ENCODE measurements at places on chromosomes 5 and 9.

GRCh38 chr9:107942856-107943255 is 453.3 kb upstream of the KLF4 start:
- DNase-seq, result no peak

- no peak for DNase-seq
Measured at GRCh38 chr5:115309751-115310370, 13.4 kb upstream of the CCDC112 start.

- DNase-seq, result no peak
Measured at GRCh38 chr5:1725641-1726468, 73.8 kb downstream of the MRPL36 start.

DNA sequence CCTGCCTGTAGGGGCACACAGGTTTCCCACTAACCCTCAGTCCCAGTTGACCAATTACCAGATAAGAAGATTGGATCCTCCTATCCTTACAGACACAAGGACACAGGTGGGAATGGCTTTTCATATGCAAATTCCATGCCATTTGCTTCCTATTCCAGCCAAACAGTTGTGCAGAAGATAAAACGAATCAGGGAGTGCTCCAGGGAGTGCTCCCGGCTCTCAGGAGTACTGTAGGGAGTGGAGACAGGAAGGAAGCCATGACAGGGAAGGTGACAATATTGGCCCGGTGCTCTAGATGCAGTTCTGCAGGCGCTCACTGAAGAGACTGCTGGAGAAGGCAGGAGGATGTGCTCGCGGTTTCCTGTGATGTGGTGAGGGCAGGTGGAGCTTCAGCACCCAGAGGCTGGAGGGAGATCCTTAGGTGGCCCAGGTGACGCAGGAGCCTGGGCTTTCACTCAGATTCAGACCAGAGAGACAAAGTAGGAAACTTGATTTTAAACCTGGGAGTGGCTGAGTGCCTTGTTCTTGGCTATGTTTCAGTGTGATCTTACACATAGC is 260.0 kb downstream of the AUH start:
- no peak for DNase-seq

- no peak for DNase-seq
Measured at GRCh38 chr9:92467041-92467440, 15.3 kb downstream of the ASPN start.

DNA sequence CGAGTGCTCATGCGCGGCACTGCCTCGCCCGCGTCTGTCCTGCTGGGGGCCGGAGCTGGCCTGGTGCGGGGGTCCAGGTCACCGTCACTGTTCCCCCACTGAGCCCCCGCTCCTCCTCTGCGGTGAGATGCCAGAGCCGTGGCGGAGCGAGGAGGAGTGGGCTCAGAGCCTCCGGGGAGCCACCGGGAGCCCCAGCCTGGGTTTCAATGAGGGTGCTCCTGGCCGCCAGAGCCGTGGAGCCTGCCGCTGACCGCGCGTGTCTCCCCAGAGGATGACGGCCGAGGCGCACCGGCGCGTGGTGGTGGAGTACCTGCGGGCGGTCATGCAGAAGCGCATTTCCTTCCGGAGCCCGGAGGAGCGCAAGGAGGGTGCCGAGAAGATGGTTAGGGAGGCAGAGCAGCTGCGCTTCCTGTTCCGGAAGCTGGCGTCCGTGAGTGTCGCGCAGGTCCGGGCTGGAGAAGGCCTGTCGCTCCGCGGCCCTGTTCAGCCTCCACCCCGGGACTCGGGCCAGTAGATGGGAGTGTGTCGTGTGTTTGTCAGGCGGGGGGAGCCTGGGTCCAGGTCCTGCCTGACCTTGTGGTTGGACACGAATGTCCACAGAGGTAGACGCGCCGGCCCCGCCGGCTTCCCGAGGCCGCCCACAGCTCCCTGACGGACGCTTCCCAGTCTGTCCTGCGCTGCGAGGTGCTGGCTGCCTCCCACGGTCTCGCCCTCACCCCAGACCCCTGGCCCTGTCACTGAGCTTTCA is 22.0 kb downstream of the EXOC3 start:
- DNase-seq, result no peak

DNA sequence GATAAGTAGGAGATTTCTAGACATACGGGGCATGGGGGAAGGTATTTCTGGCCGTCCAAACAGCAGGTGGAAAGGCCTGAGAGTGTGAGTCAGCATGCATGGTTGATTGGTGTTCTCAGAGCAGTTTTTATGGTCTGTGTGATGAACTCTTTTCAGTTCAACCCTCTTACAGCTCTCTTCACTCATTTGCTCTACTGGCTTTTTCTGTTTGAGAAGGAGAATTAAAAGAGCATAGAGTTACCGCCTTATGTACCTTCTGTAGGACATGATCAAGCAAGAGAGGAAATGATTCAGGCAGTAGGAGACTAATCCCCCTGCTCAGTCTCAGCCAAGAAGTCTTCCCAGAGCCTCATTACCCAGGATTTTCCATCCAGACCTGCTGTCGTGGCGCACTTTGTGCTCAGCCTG is 92.4 kb downstream of the PRDM6 start:
- DNase-seq, result no peak

DNA sequence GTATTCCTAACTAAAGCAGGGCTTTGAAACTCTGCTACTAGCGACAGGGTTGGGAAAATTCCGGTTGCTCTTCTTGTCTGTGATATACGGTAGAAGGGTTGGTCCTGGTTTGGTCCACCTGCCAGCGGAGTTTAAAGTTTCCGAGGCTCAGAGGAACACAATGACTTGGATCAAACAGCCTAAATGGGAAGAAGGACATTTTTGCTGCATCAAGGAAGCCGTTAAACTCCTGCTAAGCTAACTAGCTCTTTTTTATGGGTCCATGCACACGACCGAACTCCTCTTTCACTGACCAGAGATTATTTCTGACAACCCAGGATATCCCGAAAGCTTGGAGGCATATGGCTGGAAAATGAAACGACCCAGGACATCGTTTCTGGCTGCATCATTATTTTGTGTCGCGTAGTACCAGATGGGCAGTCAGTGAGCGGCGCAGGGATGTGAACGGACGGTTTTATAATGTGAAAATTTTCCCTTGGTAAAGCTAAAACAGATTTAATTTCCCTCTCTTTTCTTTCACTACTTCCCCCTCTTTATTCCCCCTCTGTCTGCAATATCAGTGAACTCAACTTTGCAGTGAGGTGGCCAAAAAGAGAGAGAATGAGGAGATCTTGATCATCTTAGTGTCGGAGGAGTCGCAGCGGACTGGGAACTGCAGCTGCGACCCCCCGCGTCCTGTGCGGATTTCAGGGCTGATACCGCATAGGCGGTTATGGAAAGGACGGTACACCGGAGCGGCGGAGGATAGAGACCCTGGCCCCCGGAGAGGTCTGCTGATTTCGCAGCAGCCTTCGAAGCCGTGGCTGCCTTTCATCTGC is at the start of gene LURAP1L:
LURAP1L (plus strand) TSS at position 160 of the 818 bp plus-strand sequence. CDS start 696 bp downstream, outside the sequence.
- peak; percentile 45 for DNase-seq

GRCh38 chr5:77719666-77720363 is 56.3 kb downstream of the TBCA start:
- DNase-seq, result no peak

- DNase-seq, result peak; percentile 23
Measured at GRCh38 chr5:68374796-68375518, 159.4 kb downstream of the PIK3R1 start.

- no peak for DNase-seq
Measured at GRCh38 chr9:112328545-112328944, 4.9 kb downstream of the PTBP3 start.

DNA sequence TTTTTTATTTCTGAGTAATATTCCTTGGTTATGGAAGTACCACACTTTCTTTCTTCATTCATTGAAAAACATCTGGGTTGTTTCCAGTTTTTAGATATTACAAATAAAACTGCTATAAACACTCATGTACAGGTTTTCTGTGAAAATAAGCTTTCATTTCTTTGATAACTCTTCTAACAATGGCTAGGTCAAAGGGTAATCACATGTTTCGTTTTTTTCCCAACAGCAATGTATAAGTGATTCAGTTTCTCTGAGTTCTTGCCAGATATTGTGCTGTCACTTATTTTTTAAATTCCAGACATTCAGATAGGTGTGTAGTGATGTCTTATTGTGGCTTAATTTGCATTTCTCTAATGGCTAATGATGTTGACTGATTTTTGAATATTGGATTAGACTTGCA is 16.7 kb upstream of the TNPO1 start:
- no peak for DNase-seq

DNA sequence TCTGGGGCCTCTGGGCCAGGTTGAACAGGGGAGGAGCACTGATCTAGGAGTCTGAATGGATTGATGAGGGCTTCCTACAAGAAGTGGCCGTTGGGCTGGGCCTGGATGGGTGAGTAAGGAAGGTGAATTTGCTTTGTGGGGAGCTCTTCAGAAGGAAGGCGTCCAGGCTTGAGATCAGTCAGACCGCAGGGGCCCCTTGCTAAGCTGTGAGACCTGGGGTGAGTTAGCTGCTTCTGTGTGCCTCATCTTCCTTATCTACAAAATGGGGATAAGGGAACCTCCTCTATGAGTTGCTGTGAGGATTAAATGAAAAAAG is 1.1 kb upstream of the SYNPO start:
- no peak for DNase-seq
